A549 treated with CpdA at 1 μM for 4 hours (cell line): ENCODE measurements at places on chromosomes 5 and 9. TPM values are rescaled to one million over a fixed set of nuclear protein-coding genes. Genes with fewer than 3 reads are reported as not detected.

The GPRIN1 gene
- 7.1 to 9.4 TPM (median 9.1 TPM) in 5 replicates for total RNA-seq

The N4BP3 gene
- total RNA-seq = 0.94 to 1.6 TPM (median 1.4 TPM) in 5 replicates

The ZNF658 gene
- total RNA-seq = 1.7 to 2.1 TPM (median 2.0 TPM) in 5 replicates

The ZER1 gene
- 14.7 to 17.0 TPM (median 15.1 TPM) in 5 replicates for total RNA-seq

The HMCN2 gene
- 0.03 to 0.14 TPM (median 0.08 TPM) in 5 replicates for total RNA-seq

The ENTR1 gene
- total RNA-seq = 65.8 to 76.1 TPM (median 74.2 TPM) in 5 replicates

The SLC6A18 gene
- total RNA-seq = not detected in 5 replicates

The ARHGEF39 gene
- 12.3 to 19.6 TPM (median 18.5 TPM) in 5 replicates for total RNA-seq

The IFNB1 gene
- not detected in 5 replicates for total RNA-seq

The COL5A1 gene
- total RNA-seq = 33.0 to 64.6 TPM (median 55.0 TPM) in 5 replicates

The PCDHA5 gene
- total RNA-seq = 0.44 to 0.75 TPM (median 0.63 TPM) in 5 replicates

The GPBP1 gene
- total RNA-seq = 36.9 to 50.0 TPM (median 40.0 TPM) in 5 replicates

The IL9 gene
- not detected in 5 replicates for total RNA-seq

The PRR16 gene
- total RNA-seq = not detected in 5 replicates

The SMU1 gene
- 19.6 to 23.6 TPM (median 20.2 TPM) in 5 replicates for total RNA-seq

The BNC2 gene
- total RNA-seq = 3.9 to 6.9 TPM (median 5.1 TPM) in 5 replicates

The TRIM14 gene
- 9.8 to 12.9 TPM (median 11.6 TPM) in 5 replicates for total RNA-seq

The TICAM2 gene
- total RNA-seq = 0.46 to 1.1 TPM (median 1.0 TPM) in 5 replicates

The TEK gene
- 0.03 to 0.08 TPM (median 0.06 TPM) in 5 replicates for total RNA-seq

The CARD9 gene
- 0.69 to 2.4 TPM (median 1.2 TPM) in 5 replicates for total RNA-seq

The GIN1 gene
- 3.9 to 6.4 TPM (median 4.3 TPM) in 5 replicates for total RNA-seq

The MSX2 gene
- total RNA-seq = 4.6 to 6.7 TPM (median 6.3 TPM) in 5 replicates
